ENCODE measurements at places on chromosomes 13 and 19.

DNA sequence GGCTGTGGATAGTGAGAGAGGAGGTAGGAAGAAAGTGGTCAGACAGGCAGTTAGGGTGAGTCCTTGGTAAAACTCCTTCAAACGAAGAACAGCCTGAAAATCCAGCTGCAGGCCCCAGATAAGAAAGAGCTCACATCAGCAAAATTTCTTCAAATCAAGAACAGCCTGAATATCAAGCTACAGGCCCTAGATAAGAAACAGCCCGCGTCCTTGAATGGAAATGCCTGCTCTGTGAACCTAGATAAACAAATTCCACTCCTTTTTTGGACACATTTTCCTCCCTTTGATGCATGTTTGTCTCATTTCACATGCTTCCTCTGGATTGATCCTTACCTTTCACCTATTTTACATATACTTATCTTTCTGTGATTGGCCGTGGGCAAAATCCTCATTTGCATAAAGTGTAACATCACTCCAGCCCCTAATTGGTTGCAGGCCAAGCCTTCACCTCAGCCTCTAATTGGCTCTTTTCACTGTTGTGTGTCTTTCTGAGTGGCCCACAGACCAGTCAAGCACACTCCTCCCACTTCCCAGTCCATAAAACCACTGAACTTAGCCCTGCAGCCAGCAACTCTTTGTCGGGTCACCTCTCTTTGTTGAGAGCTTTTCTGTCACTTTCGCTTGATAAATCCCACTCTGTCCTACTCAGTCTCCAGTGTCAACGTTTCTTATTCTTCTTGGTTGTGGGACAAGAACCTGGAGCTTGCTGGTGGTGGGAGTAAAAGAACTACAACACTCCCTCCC lies 6.0 kb upstream of the SULT2A1 start:
- DNase-seq: no peak

- DNase-seq: no peak
These were observed 46.1 kb downstream of the CHST8 start for GRCh38 chr19:33667881-33668280.

GRCh38 chr19:39828654-39829032 lies 5.3 kb downstream of the DYRK1B start:
- DNase-seq: no peak

GRCh38 chr13:20566468-20566897 lies 474 bp upstream of the IFT88 start:
- no peak for DNase-seq
